Muscle of back (tissue), 13 donors: ENCODE measurements at places on chromosomes 11 and 22. TPM values are rescaled to one million over a fixed set of nuclear protein-coding genes. Genes with fewer than 3 reads are reported as not detected.

RAB39A gene
- polyA plus RNA-seq: 0.48 TPM

OR2D2 gene
- polyA plus RNA-seq: not detected

PRG3 gene
- not detected for polyA plus RNA-seq

TIGD3 gene
- polyA plus RNA-seq: 0.10 TPM

RPL27A gene
- polyA plus RNA-seq: 3,856 TPM

UPB1 gene
- polyA plus RNA-seq: 0.46 TPM

DNA sequence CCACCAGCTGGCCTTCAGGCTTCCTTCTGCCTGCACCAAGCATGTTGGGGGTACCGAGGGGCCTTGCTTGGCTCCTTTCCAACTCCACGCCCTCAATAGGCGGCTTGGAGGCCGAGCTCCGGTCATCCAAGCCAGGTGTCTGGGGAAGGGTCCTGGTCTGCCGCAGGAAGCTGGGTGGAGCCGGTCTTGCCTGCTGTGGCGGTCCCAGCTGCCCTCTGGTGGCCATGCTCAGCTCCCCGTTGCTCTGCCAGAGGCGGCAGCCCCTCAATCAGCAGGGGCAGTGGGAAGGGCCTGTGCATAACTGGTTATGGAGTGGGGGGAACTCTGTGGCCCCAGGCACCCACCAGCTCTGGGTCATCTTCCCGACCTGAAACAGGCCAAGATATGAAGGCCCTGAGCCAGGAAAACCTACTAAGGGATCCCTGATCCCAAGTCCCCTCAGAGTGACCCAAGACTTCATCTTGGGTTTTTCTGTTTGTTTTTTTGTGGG is 3.2 kb downstream of the ARVCF start:
- no peak for DNase-seq

DNA sequence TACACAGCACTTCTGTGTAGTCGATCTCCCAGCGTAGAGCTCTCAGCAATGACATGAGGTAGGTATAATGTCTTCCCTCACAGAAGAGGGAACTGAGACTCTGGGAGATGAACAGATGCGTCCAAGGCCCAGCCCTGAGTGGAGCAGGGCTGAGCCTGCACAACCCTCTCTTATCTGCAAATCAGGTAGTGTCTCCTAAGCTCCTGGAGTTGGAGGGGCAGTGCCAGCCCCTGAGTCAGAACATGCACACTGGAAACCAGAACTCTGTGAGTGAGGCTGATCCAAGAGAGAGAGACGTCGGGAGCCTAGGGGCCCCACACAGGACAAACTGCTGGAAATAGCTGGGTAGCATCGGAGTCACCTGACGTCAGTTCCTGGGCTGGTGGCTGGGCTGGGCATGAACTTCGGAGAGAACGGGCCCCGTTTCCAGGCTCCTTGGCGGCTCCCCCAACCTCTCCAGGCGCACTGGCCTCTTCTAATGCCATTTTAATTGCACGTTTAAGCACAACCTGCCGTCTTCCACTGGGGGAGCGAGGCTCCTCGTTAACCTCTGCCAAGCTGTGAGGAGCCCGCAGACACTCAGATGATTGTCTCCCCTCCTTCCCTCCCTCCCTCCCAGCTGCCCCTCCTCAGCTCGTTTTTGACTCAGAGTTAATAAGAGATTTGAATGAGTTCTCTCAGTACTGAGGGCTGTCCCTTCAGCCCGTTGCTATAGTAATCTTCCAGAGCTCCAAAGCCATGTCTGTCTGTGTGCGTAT is 191.2 kb upstream of the TBCEL start:
- no peak for DNase-seq

DNA sequence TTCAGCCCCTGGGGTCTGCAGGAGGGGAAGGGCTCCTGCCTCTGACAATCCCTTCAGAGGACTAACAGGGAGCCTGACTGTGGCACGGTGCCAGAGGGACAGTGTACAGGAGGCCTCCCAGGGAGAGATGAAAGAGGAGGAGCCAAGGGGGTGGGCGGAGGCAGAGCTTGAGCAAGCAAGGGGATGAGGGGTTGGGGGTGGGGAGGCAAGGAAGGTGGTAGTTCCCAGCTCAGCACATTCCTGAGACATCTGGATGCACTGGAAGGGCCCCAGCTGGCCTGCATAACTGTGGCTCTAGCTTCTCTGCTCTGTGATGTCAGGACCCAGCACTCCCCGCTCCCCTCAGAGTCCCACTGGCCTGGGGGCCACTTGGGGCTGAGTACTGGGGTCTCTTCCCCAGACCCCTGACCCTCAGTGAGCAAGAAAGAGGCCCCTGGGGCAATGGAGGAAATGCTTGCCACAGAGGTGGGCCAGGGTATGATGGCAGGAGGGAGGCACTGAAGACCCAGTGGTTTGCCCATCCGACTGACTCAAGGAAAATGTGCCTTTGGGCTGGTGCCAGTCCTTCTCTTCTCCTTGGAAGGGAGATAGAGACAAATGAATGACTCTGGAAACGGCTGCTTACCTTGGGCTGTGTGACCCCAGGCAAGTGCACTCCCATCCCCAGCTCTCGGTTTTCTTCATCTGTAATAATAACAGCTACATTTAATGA is 13.3 kb downstream of the CREB3L1 start:
- DNase-seq: peak; percentile 96

- no peak for DNase-seq
These were observed 17.2 kb downstream of the MYEOV start for GRCh38 chr11:69310934-69311766.

GRCh38 chr22:35517207-35517606 is 23.4 kb upstream of the RASD2 start:
- DNase-seq: no peak

GRCh38 chr22:37480387-37481346 is 5.5 kb downstream of the MFNG start:
- no peak for DNase-seq

DNA sequence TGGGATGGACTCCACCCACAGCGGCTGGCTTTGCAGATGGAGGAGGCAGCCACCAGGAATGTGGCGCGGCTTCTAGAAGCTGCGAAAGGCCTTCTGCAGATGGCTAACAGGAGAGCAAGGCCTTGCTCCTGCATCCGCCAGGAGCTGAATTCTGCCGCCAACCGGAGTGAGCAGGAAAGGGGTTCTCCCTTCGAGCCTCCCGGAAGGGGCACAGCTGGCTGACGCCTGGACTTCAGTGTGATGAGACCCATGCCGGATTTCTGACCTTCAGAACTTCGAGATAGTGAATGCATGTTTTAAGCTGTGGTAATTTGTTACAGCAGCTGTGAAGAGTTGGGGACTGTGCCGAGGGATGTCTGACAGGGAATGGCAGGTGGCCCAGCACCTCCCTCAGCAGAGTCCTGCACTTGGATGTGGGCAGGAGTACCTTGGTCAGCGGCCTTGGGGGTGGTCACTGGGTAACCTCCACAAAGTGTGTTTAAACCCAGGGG is 7.7 kb downstream of the TBC1D22A start:
- DNase-seq: no peak

DNA sequence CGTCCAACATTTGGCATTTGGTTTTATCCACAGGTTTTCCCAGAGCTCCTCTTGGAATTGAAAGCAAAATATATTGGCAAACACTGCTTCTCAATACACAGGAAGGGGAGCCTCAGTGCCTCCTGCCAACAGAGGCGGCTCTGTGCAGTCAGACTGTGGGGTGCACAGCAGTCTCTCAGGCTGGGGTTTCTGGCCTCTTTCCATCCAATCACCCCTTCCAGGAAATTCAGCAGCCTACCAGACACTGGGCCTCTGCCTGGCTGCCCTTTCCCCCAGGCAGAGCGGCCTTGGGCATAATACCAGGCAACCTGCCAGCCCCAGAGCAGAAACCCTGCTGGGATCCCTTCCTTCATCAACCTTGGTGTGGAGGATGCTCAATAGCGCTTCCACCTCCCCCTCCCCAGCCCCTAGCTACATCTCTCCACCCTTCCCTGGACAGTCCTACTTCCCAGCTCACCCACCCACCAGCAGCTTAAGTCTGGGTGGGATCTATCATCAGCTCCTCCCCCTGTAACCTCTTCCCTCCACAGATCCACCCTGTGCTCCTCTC is 17.8 kb upstream of the RAPSN start:
- DNase-seq: peak; percentile 60

DNA sequence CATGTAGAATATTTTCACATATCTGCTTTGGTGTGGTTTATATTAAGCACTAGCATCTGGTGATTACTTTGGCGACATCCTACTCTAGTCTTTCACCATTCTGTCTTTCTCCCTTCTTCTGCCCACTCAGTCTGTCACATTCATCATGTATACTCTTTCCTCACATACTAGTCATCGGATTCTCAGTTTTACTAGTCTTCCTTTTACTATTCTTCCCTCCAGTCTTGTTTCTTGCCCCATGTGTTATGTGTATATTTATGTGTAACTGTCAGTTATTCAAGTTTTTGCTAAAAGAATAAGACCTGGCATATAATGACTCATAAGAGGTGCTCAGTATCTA is 4.6 kb upstream of the DIXDC1 start:
- no peak for DNase-seq

GRCh38 chr11:19267567-19267966 is 26.8 kb upstream of the E2F8 start:
- DNase-seq: no peak

GRCh38 chr22:25062386-25063085 is 110.0 kb downstream of the KIAA1671 start:
- no peak for DNase-seq

DNA sequence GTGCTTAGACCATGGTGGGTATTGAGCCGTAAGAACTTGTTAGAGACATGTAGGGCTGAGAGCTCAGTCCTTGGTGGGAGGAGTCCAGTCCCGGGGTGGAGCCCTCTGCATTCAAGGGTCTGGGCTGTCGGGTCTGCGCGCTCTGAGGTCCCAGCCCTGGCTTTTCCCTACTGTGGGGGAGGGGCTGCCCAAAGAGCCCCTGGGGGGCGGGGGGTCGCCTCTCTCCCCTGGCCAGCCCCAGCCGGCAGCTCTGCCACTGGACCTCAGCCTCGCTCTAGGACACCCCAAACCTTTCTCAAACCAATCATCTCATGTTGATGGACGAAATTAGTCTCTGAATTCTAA is 1006.4 kb downstream of the BRD1 start:
- DNase-seq: no peak

DNA sequence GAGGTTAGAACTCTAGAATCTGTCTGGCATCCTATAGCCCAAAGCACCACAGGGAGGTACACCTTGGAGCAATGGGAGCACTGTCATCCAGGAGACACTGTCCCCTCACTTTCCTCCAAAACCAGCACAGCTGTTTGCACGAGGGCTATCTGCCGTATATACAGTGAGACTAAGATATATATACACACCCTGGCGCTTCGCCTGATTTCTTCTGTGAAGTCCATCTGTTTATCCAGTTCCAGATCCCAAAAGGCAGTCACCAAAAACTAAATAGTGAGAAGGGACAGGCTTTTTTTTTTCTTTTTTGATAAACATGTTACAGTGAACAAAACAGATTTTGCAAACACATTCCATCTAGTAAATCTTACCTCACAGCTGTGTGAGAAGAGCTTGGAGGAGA is 68.5 kb downstream of the ARFGAP2 start:
- peak; percentile 71 for DNase-seq

DNA sequence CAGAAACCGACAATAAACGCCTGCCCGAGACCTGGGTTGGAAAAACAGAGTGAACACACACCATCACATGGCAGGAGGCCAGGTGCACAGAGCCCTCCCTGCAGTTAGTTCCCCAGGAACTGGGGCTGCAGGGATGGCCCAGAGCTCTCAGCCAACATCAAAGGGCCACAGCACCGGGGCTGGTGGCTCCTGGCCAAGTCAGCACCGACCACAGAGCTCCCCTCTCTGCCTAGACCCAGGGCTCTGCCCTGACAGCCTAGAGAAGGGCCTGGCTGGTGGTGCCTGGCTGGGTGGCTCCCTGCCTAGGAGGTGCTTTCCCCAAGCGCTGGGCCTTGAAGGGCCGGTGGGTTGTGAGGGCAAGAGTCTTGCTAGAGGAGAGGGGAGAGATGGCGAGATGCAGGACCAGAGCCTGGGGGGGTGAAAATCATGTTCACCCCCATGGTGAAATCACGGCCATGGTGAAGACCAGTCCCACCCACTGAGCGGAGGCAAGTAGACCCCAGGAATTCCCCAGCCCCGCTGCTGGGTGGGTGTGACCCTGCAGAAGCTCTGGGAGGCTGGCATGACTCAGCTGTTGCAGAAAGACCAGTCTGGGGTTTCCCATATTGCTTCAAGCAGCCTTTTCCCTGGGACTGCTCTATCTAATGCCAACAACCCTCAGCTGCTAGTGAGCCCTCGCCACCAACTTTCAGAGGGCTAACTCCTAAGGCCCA is 7.2 kb upstream of the BID start:
- DNase-seq: no peak

- DNase-seq: no peak
These were observed 1159.4 kb downstream of the FAM181B start for GRCh38 chr11:81574301-81574700.

DNA sequence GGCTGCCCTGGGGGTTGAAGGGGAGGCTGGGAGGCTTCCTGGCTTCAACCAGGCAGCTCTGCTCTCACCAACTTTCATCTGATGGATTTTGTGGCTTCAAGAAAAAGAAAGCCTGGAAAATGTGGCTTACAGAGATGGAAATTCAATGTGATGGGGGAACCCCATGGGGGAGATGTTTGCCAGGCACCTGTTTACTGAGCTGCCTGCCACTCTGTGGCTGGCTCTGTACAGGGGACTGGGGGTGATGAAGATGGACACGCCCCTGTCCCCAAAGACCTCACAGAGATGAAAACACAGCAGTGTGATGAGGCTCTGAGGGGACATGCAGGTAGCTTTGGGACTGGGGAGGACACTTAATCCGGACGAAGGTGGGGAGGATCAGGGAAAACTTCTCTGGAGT is 10.1 kb downstream of the TMEM258 start:
- no peak for DNase-seq

- no peak for DNase-seq
These were observed 2120.0 kb upstream of the RAG2 start for GRCh38 chr11:38718049-38718448.

- no peak for DNase-seq
These were observed 183.9 kb downstream of the CEP164 start for GRCh38 chr11:117511483-117511930.

- DNase-seq: no peak
These were observed 20.6 kb upstream of the DDI1 start for GRCh38 chr11:104015649-104016415.

- peak; percentile 48 for DNase-seq
These were observed 286.2 kb upstream of the NARS2 start for GRCh38 chr11:78860720-78861422.

- no peak for DNase-seq
These were observed 403.2 kb upstream of the CCDC179 start for GRCh38 chr11:23263466-23263865.

GRCh38 chr22:16717699-16718558 is 107.3 kb downstream of the XKR3 start:
- no peak for DNase-seq

- DNase-seq: no peak
These were observed 239.2 kb upstream of the TBCEL start for GRCh38 chr11:120784566-120785251.
